ENCODE measurements at places on chromosomes 7 and 10.

DNA sequence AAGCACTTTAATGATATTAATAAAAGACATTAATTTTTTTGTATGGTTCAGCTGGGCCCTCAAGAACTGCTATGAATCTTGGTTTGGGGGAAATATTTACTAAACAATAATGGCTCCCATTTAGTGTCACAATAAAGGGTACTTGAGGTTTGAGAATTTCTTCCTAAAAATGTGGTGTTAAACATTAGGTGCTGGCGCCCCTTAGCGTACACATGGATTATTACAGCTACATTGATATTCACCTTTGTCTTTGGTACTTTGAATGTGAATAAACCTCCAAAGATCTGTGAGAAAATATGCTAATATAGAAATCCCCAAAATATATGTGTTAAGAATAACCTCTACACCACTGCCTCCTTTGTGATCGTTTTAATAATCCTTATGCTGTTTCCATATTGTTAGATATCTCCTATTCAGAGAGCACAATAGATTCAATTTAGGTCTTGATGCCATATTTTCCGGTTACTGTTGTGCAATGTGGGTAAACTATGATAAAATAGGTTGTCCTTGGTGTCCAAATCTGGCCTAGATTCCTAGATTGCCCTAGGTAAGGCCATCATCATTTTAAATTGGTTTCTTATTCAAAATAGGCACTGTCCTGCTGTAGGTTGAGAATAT, 161.8 kb upstream of the CACNA2D1 start:
- DNase-seq: peak; percentile 68

DNA sequence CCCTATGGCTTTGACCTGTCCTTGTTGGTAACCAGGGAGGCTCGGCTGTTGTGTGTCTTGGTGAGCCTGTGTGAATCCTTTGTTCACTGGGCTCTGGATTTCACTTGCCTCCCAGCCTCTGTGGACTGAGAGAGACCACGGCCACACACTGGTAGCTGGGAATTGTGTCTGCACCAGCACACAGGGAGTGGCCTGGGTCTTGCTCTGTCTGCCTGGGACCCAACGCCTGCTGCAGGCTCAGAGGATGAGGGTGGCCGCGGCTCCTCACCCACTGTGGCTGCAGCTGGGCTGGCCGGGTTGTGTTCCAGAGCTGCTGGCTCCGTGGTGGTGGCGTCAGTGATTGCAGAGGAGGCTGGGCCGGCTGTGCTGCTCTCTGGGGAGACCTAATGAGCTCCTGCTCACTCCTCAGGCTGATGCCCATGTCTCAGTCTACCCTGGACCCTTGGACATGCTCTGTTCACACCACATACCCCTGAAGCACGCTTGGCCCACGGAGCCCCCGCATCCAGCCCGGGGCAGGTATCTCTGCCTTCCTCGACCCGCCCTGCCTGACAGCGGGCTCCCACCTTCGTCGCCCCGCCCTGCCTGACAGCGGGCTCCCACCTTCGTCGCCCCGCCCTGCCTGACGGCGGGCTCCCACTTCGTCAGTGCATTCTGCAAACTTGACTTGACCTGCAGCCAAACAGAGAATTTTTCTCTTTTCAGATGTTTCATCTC, 328.5 kb downstream of the ADARB2 start:
- no peak for DNase-seq

DNA sequence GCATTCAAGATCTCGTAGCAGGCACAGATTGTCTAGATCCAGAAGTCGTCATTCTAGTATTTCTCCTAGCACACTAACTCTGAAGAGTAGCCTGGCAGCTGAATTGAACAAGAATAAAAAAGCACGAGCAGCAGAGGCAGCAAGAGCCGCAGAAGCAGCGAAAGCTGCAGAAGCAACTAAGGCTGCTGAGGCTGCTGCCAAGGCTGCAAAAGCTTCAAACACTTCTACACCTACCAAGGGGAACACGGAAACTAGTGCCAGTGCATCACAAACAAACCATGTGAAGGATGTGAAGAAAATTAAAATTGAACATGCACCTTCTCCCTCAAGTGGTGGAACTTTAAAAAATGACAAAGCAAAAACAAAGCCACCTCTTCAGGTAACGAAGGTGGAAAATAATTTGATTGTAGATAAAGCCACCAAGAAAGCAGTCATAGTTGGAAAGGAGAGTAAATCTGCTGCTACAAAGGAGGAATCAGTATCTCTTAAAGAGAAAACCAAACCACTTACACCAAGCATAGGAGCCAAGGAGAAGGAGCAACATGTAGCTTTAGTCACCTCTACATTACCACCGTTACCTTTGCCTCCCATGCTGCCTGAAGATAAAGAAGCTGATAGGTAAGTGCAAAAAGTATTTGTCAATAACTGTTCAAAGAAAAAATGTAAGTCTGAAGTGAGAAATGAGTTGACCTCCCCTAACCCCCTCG, 37.7 kb downstream of the CDK13 start:
- DNase-seq: no peak

GRCh38 chr10:16901106-16901505, 83.9 kb upstream of the RSU1 start:
- DNase-seq: no peak

GRCh38 chr10:84574102-84574501, 245.7 kb downstream of the CCSER2 start:
- peak; percentile 5 for DNase-seq

GRCh38 chr7:28202222-28202621, 21.6 kb upstream of the JAZF1 start:
- DNase-seq: no peak

DNA sequence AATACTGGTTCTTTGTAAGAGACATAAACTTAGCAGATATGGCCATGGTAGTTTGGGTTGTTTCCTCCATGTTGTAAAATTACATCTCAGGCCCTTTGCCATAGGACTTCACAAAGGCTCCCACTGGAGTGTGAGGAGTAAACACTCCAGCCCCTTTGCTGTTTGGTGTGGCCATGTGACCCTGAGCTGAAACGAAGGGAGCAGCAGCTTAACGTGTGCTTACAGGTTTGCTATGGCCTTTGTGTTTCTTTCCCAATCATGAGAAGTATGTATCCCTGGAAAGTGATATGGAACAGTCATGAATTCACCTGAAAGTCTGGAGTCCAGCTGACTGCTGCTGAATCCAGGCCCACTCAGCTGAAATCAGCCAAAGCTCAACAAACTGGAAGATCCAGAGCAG, 23.8 kb upstream of the SFTPA1 start:
- DNase-seq: no peak

- no peak for DNase-seq
Measured at GRCh38 chr10:14707481-14707880, 67.2 kb downstream of the FAM107B start.

DNA sequence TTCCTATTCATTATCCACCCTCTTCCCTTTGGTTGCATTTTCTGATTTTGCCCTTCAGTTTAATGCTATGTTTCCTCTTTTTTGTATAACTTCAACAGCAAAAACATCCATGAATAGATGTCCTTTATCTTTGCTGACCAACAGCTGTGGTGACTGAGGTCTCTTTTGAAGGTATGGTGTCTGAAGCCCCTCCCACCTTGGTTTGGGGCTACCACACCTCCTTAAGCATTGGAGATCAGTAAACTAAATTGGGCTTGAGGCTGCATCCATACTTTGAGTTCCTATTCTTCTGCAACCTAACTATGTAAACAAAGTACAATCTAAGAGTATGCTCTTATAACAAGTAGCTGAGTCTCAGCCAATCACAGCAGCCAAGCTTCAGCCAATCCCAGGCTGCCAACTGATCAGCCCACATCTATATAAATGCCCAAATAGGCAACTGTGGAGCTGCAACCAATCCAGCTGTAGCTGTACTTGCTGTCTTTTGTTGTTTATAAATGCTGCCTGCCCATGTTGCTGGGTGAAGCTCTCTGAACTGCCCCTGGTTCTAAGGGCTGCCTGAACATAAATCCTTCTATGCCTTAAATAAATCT, 69.4 kb upstream of the PDLIM1 start:
- DNase-seq: peak; percentile 28

- DNase-seq: no peak
Measured at GRCh38 chr7:24741679-24742505, 15.4 kb downstream of the GSDME start.

DNA sequence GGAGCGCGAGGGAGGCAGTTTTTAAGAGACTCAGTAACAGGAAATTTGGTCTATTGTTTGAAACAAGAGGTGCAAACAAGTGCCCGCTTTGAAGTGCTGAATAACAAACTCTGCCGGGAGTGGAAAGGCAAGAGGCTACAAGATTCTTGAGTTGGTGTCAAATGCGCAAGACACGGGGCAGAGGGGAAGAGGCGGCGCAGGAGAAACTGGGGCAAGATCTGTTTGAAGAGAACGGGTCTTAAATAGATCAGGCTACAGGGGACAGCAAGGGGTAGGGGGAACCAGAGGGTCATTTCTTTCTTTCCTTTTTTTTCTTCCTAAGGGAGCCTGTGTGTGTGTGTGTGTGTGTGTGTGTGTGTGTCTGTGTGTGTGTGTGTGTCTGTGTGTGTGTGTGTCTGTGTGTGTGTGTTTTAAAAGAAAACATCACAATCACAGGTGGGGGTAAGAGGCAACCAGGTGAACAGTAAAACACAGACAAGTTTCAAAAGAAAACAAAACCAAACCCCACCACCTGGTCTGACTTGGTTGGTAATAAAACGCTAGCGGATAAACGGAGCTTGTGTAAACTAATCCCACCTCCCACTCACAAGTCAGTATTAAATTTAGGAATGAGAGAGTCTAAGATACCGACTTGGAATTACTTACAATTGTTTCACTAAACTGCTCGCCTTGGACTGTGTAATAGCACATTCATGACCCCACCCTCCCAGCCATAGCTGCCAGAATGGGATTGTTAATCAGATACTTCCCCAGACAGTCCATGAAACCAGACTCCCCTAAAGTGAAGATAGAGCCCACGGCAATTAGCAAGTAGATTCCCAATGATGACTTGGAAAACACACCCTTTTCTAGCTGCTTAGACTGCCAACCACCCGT, 13.1 kb upstream of the CUX1 start:
- no peak for DNase-seq

DNA sequence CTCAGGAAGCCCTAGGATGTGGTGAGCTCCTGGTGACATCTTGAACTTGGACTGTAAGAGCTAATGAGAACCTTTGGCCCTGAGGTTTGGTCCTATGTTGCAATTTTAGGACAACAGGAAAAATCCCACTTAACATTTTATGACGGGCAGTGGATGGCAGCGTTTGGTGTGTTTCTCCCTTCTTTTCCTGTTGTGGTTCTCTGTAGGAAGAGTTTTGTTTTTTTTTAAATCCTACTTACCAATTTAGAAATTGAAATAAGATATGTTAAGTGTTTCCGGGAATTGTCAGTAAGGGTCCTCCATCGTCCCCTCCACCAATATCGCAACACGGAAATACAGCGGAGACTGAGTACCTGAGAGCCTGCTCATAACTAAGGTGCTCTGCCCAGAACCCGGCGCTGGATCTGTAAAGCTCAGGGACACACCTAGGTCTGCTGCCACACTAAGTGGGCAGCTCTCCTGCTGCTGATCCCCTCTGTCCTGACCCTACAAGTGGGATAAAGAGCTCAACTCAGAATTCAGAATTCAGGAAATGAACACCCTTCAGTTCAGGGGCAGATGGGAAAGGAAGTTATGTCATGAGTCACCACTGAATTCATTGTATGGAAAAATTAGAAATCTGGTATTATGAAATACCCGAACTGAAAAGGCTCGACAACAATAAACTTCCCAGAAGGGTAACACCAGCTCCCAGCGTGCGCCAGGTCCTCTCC, 9.1 kb upstream of the PROSER2 start:
- peak; percentile 55 for DNase-seq

GRCh38 chr10:26335574-26336093, 102.5 kb upstream of the APBB1IP start:
- no peak for DNase-seq

DNA sequence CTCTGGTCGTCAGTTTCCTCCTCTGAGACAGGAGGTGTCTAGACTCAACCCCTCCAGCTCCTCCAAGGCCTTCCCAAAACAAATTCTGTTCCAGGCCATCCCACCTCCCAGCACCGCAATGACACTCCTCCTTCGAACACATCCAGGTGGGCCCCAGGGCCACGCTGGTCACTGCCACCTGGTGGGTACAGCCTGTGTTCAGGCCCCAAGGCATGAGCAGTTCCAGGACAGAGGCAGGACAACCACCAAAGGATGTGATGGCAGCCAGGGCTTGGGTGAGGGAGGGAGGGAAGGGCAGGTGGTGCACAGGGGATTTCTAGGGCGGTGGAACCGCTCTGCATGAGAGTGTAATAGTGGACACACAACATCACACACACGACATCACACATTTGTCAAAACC, 76.5 kb downstream of the PRKAG2 start:
- DNase-seq: no peak

GRCh38 chr10:28783087-28783486, 105.8 kb downstream of the BAMBI start:
- DNase-seq: no peak

DNA sequence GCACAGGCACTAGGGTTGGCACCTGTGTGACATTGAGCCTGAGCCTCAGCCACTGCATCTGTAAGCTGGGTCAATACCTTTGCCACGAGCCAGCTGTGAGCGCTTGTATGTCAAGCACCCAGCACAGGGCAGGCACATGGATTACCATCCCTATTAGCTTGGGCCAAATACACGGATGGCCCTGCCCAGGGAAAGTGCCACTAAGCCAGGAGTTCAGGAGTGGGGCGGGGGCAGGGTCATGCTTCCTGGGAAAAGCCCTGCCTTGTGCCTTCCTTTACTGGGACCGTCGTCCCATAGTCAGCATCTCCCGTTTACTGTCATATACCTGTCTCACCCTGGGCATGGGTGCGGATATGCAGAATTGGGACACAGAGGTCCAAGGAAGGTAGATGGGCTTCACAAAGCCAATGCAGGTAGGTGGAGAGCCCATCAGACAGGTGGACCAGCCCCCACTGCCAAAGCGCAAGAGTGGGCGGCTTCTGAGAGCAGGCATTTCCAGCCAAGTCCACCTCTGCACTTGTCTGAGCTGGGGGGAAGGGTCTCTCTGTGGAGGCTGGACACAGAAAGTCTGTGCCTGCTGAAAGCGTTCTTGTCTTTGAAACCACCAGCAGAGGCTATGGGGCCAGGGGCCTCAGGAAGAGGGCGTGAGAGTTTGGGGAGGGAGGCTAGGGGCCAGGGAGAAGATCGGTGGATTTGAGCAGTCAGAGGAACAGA, 72.6 kb downstream of the VWA2 start:
- DNase-seq: no peak

DNA sequence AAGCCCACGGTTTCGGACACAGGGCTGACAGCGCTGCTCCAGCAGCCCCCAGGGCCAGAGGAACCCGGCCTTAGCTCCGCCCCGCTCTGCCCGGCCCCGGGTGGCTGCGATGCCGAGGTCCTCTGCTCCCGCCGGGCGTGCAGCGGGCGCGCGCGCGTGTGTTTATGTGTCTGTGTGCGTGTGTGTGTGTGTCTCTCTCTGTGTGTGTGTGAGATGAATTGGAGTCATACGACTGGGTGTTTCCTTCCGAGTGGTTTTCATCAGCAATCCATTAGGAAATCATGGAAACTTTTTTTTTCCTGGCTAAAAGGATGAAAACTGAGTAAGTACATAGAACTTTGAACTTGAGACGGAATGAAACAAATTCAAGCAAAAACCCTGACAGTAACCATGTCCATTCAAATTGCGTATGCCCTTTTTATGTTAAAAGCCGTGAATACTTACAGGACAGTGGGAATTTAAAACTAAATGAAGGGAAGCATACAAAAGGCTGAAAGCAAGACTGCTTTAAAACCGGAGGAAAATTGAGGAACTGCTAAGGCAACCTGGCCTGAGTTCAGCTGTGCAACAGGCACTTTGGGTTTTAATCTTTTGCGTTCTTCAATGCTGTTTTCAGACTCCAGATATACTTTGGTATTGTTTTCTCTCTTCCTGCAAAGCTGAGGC, at the start of gene CPED1:
CPED1 (plus strand) TSS at position 121 of the 666 bp plus-strand sequence. CDS start 911 bp downstream, outside the sequence.
- DNase-seq: peak; percentile 39

GRCh38 chr7:127415060-127415742, 22.7 kb upstream of the ZNF800 start:
- no peak for DNase-seq

Measured in KBM-7 (cell line).